ENCODE measurements at places on chromosomes 2 and 18.

DNA sequence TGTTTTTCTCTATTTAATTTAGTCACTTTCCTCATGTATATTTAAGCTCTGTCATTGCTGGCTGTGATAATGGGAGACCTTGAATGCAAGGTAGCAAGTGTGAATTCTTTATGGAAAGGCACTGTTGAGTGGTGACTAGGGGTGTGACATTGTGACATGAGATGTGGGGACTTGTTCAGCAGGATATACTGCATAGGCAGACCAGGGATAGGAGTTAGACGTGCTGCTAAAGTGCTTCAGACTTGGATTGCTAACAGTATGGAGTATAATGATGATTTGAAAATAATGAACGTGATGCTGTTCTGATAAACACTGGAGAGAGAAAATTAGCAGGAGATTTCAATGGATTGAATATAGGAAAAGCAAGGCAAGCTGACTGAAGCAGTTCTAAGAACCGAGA lies 135.1 kb downstream of the NCOA1 start:
- peak; percentile 89 for DNase-seq

GRCh38 chr2:183035954-183036669 lies 2.1 kb downstream of the NCKAP1 start:
- DNase-seq, result no peak

DNA sequence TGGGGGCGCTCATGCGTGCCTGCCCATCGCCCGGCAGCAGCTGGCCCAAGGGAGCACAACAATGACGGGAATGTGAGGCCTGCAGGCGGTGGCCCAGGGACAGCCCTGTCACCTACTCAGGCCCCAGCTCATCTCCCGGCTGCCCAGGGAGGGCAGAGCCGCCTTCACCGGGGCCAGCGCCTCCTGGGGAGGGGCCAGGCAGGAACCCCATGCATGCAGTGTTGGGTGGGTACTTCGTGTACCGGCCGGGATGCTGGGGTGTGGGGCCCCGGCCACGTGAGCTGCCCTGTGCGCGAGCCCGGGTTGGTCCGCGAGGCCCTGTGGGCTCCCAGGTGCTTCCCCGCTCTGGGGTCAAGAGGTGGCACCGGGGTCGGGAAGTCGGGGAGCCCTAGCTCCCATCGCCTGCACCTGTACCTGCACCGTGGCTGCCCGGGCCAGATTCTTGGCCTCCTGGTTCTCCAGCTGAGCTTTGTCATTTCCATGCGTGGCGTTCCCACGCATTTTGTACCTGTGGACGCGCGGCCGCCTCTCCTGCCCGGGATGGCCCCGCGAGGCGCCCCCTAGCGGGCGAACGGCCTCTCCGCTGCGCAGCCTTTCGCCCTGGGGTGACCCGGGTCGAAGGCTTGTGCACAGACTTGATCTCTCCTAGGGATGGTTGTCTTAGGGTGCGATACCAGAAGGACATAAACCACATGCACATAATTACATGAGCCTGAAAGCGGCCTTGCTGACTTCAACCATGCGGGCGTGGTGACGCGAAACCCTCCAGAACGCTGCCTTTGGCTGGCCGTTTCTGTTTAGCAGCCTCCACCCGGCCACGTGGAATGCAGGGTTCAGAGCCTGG lies 950 bp downstream of the KLHL30 start:
- no peak for DNase-seq

GRCh38 chr2:74045454-74045853 lies 60.7 kb downstream of the TET3 start:
- no peak for DNase-seq

DNA sequence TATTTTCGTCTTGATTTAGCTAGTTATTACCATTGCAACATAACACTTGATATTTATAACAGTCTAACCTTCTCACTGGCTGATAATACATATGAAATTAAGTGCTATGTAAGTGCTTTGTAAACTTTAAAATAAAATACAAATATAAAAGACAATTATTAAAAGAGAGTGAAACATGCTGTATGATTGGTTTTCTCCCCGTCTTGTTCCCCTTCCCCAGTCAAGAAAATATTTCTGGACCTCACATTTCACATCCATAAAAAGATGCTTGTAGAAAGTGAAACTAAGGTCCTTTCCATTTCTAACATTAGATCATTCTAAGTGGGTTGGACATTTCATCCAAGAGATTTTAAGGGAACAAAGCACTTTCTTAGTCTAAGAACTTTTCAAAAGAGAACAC lies 310.2 kb upstream of the LRATD1 start:
- DNase-seq, result no peak

DNA sequence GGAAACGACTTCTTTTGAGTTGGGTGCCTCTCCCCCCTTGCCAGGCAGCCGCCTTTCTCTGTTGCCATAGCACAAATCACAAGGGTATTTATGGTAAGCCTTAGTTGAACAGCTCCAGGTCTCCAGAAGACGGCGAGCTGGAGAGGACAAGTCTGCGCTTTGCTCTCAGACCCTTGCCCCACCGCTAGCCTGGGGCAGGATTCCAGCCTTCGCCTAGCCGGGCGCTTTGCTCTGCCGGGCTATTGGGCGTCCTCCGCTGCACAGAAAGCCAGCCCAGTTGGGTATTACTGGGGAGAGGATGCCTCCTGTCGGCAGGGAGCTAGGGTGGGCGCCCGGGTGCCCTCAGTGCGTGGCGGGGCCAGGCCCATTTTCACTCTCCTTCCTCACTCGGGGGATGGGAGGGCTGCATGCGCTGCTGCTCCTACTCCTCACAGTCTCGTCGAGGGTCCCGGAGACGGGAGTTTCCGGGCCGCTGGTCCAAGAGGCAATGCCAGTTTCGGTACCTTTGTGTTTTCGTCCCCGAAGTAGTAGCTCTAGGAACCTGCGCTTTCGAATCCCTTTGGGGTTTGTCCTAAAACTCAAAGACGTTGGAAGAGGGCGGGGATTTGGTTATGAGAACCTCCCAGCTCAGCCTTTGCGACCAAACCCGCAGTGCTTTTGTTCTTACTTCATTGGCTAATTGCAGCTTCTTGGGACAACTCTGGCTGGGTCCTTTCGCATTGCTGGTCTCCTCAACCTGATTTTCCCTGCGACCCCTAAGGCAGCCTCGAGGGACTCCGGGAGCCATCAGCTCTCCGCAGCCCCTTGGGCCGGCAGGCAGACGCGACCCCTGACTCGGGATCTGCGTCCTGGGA lies 3.6 kb upstream of the DLX2 start:
- DNase-seq, result peak; percentile 87

DNA sequence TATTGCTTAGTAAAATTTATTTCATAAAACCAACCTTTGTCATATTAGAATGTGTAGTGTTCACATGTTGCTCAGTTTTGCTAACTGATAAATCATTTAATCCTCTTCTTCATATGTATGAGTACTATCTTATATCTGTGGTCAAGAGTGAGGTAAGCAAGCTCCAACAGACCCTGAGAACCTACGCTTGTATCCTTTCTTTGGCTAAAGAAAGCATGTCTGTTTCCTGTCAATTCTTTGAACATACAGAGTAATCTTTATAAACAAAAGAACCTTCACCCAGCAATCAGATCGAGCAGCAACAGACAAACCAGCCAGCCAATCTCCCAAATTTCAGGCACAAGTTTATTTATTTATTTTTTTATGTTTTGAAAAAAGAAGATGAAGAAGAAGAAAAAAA lies 6.4 kb downstream of the ADCYAP1 start:
- DNase-seq, result no peak

DNA sequence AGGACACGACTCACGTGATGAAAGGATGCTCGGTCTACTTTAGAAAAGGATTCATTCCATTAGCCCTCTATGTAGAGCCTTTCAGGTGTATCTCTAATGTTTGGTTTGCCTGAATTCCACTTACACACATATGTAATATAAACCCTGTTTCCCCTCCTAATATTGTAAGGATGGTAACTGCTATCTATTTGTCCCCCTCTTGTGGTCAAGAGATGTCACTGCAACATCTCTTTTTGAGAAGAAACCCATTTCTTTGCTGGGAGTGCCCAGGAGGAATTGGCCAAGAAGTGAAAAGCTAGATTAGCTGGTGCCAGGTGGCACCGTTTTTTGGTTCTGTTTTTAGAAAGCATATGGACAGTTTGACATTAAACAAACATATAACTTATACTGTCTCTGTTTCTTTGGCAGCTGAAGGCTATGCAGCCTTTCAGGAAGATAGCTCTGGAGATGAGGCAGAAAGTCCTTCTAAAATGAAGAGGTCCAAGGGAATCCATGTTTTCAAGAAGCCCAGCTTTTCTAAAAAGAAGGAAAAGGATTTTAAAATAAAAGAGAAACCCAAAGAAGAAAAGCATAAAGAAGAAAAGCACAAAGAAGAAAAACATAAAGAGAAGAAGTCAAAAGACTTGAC lies 41.2 kb downstream of the RALBP1 start:
- DNase-seq, result peak; percentile 42

GRCh38 chr18:54776282-54776977 lies 51.8 kb upstream of the RAB27B start:
- DNase-seq, result no peak
